ENCODE measurements at places on chromosomes 2 and 18.

GRCh38 chr18:79542876-79543750 lies 136.5 kb upstream of the CTDP1 start:
- DNase-seq, result no peak

DNA sequence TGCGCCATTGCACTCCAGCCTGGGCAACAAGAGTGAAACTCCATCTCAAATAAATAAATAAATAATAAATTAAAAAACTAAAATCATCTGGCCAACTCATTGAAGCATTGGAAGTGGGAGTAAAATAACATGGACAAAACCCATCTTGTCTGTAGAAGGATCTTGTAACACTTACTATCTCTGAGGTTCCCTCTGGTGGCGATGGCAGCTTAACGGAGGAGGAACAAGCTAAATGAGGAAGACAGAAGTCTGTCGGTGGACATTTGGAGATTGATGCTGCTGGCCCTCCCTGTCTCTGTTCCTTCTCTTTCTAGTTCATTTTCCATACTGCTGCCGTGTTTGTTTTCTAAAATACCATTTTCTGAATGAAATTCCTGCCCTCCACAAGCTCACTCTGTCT lies 43.4 kb downstream of the ZCCHC2 start:
- DNase-seq, result no peak

- DNase-seq, result no peak
Measured at GRCh38 chr2:226585130-226585561, 214.5 kb downstream of the IRS1 start.

- DNase-seq, result no peak
Measured at GRCh38 chr18:48959921-48960920, 9.5 kb upstream of the SMAD7 start.

DNA sequence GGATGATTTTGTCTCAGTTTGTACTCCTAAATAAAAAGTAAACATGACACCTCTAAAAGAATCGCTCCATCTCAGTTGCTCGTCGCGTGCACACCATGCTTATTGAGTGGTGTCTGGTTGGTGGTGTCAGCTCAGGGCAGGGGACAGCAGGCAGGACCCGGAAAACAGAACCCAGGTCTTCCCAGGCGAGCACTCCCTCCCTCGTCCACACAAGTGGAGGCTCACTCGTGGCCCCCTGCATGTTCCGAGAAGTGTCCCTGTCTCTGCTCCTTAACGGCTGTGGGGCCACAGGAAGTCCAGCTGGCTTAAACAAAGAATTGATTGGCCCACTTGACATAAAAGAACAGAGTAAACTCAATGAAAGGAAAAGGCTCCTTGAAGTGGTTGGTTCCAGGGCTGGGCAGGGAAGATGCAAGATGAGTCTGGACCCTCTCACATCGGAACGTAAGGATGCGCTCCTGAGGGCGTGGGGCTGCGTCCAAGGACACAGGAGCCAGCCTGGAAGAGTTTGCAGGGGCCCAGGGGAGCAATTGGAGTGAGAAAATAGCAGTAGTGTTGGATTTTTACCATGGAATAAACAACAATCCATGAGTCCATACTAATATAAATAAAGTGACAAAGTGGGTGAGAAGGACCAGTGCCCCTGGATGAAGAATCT lies 13.1 kb upstream of the CNDP1 start:
- no peak for DNase-seq

DNA sequence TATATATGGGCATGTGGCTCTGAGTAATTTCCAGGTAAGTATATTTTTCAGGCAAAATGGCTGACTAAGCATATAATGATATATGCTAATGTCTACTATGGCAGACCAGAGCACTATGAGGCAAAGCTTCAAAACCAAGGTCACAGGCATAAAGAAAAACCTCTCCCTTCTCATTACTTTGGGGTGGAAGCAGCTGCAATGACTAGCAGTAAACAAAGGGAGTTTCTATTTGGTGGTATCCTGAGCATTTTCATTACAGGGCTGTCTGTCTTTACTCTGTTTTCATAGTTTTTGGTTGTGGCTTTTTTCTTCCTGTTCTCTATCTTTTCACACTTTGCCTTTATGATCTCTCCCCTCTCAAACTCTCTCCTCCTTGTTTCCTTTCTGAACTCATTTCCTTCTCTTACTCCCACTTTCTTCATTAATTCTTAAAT lies 15.6 kb downstream of the PDE6D start:
- no peak for DNase-seq

GRCh38 chr2:100036026-100036425 lies 106.4 kb downstream of the AFF3 start:
- DNase-seq, result no peak

DNA sequence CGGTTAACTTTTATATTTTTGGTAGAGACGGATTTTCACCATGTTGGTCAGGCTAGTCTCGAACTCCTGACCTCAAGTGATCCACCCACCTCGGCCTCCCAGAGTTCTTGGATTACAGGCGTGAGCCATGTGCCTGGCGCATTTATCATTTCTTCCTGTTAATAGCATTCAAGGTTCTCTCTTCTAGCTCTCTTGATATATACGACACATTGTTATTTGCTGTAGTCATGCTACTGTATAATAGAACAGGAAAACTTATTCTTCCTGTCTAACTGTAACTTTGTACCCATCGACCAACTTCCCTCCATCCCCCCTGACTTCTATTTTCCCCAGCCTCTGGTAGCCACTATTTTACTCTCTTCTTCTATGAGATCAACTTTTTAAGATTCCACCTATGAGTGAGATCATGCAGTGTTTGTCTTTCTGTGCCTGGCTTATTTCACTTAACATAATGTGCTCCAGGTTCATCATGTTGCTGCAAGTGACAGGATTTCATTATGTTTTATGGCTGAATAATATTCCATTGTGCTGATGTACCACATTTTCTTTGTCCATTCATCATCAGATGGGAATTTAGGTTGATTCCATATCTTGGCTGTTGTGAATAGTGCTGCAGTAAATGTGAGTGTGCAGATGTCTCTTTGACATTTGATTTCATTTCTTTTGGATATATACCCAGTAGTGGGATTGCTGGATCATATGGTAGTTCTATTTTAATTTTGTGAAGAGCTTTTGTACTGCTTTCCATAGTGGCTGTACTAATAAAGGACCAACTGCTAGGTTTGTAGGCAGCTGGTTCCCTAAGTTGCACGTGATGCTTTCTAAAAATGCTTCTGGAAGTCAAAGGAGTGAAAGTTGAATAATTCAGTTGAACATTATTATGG lies 205.2 kb downstream of the PRKCE start:
- no peak for DNase-seq

GRCh38 chr2:164617466-164617865 lies 3.8 kb downstream of the GRB14 start:
- no peak for DNase-seq

- DNase-seq, result no peak
Measured at GRCh38 chr2:231102772-231103171, 22.1 kb downstream of the HTR2B start.

GRCh38 chr18:76604935-76605240 lies 109.8 kb upstream of the ZNF516 start:
- DNase-seq, result no peak

DNA sequence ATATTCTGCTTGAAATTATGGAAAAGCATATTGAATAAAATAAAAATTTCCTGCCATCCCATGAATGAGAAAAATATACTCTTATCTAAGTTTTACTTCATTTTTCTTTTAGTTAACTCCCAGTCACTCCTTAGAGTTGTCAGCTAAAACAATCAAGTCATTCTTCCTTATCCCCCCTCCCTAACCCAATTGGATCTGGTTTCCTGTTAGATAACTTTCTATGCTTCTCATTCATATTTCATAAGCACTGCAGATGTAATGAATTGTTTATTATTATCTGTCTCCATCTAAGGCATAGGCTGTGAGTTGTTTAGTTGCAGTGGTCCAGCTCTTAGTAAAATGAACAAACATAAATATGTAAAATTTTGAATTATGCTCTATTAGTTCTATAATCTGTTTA lies 244.0 kb upstream of the GCFC2 start:
- no peak for DNase-seq

Data from activated naive CD4-positive, alpha-beta T cell (primary cell).